Muscle of arm (tissue), 14 donors: ENCODE measurements at places on chromosomes 3 and 15. TPM values are rescaled to one million over a fixed set of nuclear protein-coding genes. Genes with fewer than 3 reads are reported as not detected.

Gene NMNAT3
- 6.8 TPM for polyA plus RNA-seq

Gene ATP8B4
- 3.0 TPM for polyA plus RNA-seq

Gene P3H2
- 47.7 TPM for polyA plus RNA-seq

Gene SEC62
- polyA plus RNA-seq = 91.2 TPM

Gene PLA2G4E
- 1.0 TPM for polyA plus RNA-seq

Gene RASGRF1
- 0.80 TPM for polyA plus RNA-seq

Gene GPR176
- polyA plus RNA-seq = 6.3 TPM

Gene PIGZ
- polyA plus RNA-seq = 1.2 TPM

Gene UCN2
- polyA plus RNA-seq = 6.5 TPM

Gene PLSCR5
- polyA plus RNA-seq = not detected

Gene SPINK8
- polyA plus RNA-seq = not detected

Gene APOD
- 42.9 TPM for polyA plus RNA-seq

DNA sequence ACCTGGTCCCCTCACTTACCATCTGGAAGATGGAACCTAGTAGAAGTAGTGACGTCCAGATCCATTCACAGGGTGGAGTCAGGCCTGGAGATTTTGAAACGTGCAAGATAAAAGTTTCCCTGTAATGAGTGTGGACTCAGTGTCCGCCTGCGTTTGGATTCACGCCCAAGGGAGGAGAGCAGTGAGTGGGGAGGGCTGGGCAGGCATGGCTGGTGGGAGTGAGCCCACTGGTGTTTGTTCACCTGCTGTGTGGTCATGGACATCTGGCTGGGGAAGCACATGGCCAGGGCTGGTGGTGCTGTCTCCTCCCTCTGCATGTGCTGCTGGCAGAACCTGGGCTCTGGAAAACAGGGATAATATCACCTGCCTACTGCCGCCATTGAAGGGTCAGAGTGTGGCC lies 37.0 kb downstream of the RLBP1 start:
- DNase-seq = no peak

DNA sequence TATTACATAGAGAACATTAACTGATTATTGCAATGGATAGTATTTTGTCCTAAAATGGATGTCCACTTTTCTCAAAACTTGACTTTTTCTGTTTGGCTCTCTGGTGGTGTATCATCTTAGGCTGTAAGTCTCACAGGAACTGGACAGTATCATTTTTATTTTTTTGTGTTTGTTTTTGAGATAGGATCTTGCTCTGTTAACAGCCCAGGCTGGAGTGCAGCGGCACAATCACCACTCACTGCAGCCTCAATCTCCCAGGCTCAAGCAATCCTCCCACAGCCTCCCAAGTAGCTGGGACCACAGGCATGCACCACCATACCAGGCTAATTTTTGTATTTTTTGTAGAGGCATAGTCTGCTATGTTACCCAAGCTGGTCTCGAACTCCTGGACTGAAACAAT lies 13.1 kb downstream of the CHST14 start:
- DNase-seq = no peak

DNA sequence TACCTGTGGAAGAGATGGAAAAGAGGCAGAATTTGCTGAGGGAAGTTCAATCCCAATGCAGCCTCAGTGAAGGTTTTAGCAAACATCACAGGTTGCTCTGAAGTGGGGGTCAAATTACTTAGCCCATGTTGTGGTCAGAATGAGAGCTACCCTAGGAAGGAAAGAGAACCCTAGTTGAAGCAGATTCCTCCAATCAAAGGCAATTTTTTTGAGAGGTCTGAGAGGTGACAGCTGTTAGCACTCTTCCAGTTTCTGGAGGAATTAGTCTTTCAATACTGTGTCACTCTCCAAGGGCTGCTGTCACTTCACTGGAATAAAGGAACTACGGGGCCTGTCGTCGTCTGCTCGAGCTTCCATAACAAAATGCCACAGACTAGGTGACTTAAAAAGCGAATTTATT lies 584.2 kb upstream of the DPPA4 start:
- no peak for DNase-seq

- peak; percentile 18 for DNase-seq
Measured at GRCh38 chr3:3560591-3561311, 238.5 kb upstream of the LRRN1 start.

- DNase-seq = no peak
Measured at GRCh38 chr3:30368978-30369377, 237.4 kb upstream of the TGFBR2 start.

DNA sequence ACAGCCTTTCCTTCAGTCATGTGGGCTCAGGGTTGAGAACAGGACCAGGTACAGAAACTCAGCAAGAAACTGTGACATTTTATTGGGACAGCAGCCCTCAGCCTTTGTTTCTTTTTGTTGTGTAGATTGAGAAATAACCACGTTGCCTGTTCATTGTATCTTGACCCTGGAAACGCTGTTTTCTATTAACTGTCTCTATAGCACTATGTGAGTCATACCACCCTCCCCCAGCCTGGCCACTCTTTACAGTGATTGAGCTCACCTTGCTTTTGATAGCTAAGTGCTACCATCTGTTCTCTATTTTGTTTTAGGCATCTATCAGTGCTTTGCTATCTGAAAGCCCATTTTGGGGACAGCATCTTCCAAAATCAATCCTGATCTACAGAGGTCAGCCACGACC lies 127.9 kb downstream of the CD47 start:
- DNase-seq = no peak

- no peak for DNase-seq
Measured at GRCh38 chr3:99651531-99651930, 13.1 kb downstream of the COL8A1 start.

GRCh38 chr3:21049334-21050062 lies 701.5 kb downstream of the ZNF385D start:
- DNase-seq = no peak

DNA sequence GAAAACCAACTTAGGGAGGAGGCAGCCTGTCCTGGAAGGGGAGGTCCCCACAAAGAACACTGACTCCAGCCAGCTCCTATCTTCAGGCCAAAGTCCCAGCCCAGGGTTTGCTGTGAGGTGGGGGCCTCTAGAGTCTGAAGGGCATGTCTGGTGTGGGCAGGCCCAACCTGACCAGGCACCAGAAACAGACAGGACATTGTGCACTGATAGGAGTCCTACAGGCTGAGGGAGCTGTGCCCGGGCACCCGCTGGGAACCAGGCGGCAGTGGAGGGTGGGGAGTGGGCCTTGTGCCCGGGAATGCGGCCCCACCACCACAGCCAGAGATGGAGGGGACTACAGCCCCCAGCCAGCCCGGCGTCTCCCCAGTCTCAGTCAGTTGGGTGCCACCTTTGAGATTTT lies 161.4 kb downstream of the WNT7A start:
- no peak for DNase-seq

DNA sequence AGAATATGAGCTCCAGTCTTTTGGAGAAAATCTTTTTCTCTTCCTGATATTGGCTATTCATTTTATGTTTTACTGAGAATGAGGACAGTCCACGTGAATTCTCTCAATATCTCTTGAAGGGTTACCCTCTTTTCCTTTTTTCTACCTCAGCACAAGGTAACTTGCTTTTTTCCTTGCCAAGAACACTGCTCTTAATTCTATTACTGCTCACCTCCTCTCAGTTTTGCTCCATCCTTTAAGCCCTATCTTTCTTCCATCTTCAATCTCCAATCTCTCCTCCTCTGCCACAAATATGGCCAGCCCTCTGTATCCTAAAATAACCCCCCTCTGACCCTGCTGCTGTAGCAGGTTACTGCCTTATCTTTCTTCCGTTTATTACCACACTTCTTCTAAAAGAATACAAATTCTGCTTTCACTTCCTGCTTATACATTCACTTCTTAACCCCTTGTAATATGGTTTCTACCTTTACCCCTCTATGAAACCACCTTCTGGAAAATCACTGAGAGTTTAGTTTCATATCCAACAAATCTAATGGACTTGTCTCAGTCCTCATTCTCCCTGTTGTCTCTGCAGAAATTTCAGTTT lies 89.0 kb downstream of the NFKBIZ start:
- DNase-seq = no peak

- no peak for DNase-seq
Measured at GRCh38 chr15:27418726-27419125, 447.7 kb downstream of the GABRG3 start.

DNA sequence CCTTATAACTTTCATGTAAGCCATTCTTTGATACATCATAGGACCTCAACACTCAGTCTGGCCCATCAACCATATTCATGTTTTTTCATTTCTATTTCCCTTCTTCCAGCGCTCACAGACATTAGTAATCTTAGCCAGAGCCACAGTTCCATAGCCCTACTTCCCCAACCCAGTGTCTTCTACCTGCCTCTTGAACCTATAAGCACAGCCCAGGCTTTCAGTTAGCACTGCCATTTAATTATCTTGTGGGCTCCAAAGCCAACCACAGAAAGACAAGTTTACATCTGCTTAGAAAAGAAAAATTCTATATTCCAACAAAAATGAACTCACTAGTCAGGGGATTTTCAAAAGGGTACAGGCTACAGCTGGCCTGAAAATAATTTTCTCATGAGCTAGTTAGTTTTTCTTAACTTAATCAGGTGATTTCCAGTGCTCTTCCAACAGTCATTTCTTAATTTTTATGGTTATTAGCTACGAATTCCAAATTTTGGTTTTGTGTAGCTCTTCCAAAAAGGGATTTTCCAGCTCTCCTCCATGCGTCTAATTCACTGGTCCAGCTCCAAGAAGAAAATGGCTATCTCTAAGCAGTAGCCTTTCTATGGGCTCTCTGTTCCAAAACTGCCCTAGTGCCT lies 13.7 kb downstream of the CD200 start:
- no peak for DNase-seq

DNA sequence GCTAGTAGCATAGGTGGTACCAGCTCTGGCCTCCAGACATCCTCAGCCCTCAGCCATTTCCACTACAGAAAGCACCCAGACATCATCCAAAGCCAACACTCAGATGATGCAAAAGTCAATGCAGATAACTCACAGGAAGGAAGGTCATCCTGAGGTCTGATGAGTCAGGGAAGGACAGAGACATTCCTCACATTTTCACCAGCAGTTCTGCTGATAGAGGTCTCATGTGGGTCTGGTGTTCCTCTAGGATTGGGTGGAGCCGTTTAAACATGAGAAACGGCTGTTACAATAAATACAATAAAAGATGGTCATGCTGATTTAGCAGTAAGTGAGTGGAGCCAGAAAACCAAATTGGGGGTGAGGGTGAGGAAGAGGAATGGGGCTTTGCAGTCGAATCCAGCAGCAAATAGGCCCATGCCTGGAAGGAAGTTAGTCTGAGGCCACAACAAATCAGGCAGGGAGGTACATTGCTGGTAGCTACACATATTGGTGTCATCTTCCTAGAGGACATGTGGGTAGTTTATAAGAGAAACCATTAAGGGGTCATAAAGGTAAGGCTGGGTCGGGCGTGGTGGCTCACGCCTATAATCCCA lies 33.3 kb upstream of the FLNB start:
- DNase-seq = no peak

DNA sequence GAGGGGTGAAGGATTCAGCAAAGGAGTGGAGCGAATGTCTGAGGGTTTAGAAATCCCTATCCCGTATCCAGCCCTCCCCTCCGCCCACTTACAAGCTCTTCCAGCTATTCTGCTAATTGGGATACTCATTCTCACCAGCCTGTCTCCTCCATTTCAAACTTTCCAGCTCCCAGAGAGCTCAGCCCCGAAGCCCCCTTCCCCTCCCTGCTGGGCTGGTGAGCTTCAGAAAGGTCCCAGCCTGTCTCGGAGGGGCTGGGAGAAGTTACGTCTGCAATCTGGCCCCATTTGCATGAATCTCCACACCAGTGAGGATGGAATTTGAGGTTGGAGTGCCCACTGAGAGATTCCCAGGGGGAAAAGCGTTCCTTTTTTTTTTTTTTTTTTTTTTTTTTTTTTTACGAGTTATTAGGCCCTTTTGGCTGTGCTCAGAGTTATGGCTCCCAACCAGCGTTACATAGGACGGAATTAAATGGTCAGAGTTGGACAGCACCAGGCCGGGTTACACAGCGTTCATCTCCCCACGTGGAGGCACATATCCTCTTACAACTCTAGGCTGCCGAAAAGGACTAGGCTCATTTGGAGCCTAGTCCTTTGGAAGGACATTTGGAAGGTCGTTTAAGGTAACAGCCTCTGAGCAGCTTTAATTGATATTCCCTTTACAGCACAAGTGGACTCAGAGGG lies 34.6 kb downstream of the FGD5 start:
- peak; percentile 84 for DNase-seq

- no peak for DNase-seq
Measured at GRCh38 chr15:41560572-41560874, 1.5 kb downstream of the TYRO3 start.

DNA sequence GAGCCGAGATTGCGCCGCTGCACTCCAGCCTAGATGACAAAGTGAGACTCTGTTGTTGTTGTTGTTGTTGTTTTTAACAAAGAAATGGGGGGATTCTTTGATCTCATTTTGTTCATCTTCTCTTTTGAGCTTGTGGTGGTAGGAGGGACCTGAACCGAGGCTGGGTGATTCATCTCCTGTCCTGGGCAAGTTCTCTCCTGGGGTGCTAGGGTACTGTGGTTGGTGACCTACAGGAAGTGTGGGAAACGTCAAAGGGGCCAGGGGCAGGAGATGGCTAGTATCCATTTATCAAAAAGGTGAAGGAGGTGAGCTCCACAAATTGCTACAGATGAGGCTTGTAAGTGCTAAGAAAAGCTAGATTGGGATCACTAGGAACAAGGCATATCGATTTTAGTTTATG lies 14.3 kb downstream of the PPCDC start:
- no peak for DNase-seq

- DNase-seq = no peak
Measured at GRCh38 chr3:114557791-114558190, 264.0 kb downstream of the TIGIT start.

- DNase-seq = no peak
Measured at GRCh38 chr3:154602241-154602640, 172.3 kb upstream of the GPR149 start.

DNA sequence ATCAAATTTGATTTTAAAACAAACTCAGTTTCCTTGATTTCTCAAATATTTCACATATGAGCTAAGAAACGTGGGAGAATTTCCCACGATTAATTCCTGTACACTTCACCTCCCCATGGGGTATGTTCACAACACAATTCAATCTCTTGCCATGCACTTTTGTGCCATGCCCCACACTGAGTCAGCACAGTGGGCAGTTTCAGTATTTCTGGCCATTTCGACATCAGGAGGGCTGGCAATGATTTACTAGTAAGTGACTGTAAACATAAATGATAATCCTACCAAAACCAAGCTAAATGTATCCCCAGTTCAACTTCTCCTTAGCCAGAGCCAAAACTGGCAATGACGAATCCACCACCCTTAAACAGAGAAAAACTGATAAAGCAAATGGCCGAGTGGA lies 293.6 kb downstream of the FGF12 start:
- DNase-seq = no peak

- DNase-seq = no peak
Measured at GRCh38 chr3:97979610-97980009, 7.4 kb upstream of the RIOX2 start.

GRCh38 chr3:54188176-54188791 lies 65.9 kb downstream of the CACNA2D3 start:
- DNase-seq = peak; percentile 77

DNA sequence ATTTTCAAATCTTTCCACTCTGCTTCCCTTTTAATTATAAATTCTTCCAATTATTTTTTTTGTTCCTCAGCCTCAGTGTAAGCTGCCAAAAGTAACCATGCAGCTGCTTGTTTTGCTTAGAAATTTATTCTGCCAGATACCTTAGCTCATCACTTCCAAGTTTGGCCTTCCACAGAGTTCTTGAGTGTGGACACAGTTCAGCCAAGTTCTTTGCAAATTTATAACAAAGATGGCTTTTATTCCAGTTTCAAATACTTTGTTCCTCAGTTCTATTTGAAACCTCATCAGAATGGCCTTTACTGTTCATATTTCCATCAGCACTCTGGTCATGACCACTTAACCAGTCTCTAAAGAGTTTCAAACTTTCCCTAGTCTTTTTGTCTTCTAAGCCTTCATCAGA lies 10.3 kb downstream of the RTP1 start:
- no peak for DNase-seq
